ENCODE measurements at places on chromosomes 6 and 20. TPM values are rescaled to one million over a fixed set of nuclear protein-coding genes. Genes with fewer than 3 reads are reported as not detected.
A peak's percentile ranks its signal among the peaks of the same experiment; 100 is the strongest.

GRCh38 chr6:142757852-142758628, 186.9 kb downstream of the HIVEP2 start:
- no peak for DNase-seq

- no peak for DNase-seq
Observed at GRCh38 chr6:5846889-5847288, 159.8 kb downstream of the NRN1 start.

GRCh38 chr6:25309886-25310285, 30.7 kb downstream of the CARMIL1 start:
- no peak for DNase-seq

DNA sequence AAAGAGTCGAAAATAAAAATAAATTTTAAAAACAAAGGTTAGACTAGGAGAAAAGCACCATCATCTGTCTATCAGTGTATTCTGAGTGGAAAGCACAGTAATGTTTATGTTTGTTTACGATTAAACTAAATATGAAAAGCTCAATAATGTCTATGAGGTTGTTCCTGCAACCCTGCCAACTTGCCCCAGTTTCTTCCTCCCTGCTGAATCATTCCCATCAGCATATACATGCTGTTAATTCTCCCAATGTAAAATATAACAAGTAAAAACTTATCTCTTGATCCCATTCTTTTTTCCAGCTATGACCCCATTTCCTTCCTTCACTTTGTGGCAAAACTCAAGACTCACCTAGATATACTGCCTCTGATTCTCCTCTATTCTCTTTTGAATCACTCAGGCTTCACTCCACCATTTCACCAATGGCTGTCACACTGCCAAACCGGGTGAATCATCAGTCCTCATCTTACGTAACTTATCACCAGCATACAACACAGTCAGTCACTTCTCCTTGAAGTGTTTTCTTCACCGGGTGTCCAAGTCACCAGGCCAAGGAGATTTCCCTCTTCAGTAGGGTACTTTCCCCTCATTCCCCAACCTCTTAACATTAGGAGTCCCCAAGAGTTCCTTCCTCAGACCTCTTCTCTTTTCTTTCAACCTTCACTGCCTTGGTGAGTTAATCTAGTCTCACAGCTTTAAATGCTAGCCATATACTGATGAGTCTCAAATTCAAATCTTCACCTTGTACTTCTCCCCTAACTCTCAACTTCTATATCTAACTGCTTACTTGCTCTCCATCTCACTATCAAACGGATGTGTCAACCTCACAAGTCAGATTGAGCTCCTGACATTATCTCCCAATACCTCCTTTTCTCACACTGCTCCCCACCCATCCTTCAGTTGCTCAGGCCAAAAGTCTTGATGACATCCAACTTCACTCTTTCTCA, 6.2 kb downstream of the TMEM242 start:
- peak; percentile 75 for DNase-seq

- no peak for DNase-seq
Observed at GRCh38 chr6:139643986-139644385, 269.5 kb upstream of the CITED2 start.

- no peak for DNase-seq
Observed at GRCh38 chr20:10497283-10497682, 62.2 kb downstream of the SLX4IP start.

DNA sequence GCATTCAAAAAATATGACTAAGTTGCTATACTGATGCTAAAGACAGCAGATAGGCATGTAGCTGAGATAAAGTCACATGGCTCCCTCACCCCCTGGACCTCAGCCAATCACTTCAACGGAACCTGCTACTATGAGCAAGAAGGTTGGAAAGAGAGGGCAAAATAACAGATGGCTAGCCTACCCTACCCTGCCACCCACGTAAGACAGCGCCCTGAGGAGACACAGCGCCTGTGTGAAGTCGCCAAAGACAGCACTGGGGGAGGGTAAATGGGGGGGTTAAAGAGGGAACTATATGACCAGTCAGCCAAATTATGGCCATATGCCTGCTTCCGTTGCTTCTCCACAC, 163.2 kb downstream of the RALGAPA2 start:
- DNase-seq = no peak

- no peak for DNase-seq
Observed at GRCh38 chr6:75550544-75551167, 51.0 kb upstream of the SENP6 start.

- no peak for DNase-seq
Observed at GRCh38 chr20:10921491-10922010, 247.8 kb upstream of the JAG1 start.

GRCh38 chr6:138577151-138577915, 78.0 kb upstream of the NHSL1 start:
- DNase-seq = no peak

- DNase-seq = peak; percentile 88
Observed at GRCh38 chr6:73521351-73521985, 636 bp upstream of the EEF1A1 start.

DNA sequence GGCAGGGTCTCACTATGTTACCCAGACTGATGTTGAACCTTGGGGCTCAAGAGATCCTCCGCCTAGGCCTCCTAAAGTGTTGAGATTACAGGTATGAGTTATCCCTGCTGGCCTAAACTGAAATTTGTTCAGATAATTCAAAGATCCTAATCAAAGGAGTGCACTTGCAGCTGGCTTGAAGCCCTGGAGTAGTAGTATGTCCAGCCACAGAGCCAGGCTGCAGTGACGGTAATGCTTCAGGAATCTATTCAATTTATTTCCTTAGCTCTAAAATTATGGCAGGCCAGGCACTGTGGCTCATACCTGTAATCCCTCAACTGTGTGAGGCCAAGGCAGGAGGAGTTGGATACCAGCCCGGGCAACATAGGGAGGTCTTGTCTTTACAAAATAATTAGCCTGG, 1.4 kb upstream of the DDX43 start:
- DNase-seq = no peak

DNA sequence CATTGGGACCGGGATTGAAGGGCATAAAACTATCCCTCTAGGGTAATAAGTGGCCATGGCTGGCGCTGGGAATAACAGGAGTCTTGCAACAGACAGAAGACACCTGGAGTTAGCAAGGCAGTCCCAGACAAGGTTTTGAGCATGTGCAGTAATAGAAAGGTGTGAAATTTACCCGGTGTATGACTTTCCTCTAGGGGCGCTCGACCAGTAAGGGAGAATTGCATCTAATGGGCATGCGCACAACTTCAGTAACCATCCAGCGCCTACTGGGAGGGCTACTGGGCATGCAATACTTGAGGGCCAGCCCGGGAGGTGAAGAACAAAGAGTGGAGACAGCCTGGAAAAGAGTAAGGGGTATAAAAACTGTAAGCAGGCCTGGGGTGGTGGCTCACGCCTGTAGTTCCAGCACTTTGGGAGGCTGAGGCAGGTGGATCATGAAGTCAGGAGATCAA, 32.7 kb downstream of the SERPINB6 start:
- no peak for DNase-seq

DNA sequence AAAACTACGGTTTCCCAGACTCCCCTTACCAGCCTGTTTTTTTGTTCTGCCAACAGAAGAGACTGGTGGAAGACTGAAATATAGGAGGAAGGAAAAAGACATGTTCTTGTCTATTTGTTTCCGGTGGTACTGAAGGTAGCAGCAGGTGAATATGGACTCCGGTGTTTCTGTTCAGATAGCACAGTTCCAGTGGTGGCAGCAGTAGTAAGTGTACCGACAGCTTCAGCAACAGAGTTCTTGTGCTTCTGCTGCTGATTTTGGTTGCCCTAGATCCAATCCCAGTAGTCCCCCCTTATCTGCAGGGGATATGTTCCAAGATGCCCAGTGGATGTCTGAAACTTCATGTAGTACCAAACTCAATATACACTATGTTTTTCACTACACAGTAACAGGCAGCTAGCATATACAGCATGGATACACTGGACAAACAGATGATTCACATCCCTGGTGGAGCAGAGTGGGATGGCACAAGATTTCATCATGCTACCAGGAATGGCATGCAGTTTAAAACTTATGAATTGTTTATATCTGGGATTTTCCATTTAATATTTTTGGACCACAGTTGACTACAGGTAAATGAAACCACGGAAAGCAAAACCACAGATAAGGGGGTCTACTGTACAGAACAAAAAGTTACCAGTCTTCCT, 301.8 kb downstream of the BTBD9 start:
- DNase-seq = no peak

DNA sequence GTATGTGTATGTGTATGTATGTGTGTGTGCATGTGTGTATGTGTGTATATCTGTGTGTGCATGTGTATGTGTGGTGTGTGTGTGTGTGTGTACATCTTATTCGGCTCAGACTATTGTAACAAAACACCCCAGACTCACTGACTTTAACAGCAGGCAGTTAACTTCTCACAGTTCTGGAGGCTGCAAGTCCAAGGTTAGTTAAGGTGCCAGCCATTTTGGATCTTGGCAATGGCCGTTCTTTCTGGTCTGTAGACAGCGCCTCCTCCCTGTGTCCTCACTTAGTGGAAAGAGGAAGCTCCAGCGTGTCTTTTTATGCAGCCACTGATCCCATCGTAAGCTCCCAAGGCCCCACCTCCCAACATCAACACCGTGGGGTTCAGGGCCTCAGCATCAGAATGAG, 128.3 kb upstream of the THBS2 start:
- DNase-seq = no peak

DNA sequence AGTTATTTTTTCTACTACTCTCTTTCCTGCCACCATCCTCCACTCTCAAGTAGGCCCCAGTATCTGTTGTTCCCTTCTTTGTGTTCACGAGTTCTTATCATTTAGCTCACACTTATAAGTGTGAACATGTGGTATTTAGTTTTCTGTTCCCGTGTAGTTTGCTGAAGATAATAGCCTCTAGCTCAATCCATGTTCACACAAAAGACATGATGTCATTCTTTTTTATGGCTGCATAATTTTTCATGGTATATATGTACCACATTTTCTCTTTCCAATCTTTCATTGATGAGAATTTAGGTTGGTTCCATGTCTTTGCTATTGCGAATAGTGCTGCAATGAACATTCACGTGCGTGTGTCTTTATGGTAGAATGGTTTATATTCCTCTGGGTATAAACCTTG, 237.9 kb upstream of the FERMT1 start:
- no peak for DNase-seq

GRCh38 chr6:3455569-3456394, 1.1 kb downstream of the SLC22A23 start:
- DNase-seq = no peak

The PACSIN1 gene
- total RNA-seq = 0.47 TPM

The HLA-DQA2 gene
- 0.66 TPM for total RNA-seq

The BFSP1 gene
- total RNA-seq = 1.3 TPM

The PI16 gene
- total RNA-seq = not detected

The SALL4 gene
- total RNA-seq = not detected

Measured in ovary (tissue), 10 donors.